Activated CD4-positive, CD25-positive, alpha-beta regulatory T cell treated with anti-CD3 and anti-CD28 coated beads, Interleukin-2, amount 50 U/mL, for 72 hours (primary cell): ENCODE measurements at places on chromosomes 12 and 14.

- DNase-seq = no peak
Measured at GRCh38 chr14:55789406-55789805, 209.4 kb downstream of the KTN1 start.

DNA sequence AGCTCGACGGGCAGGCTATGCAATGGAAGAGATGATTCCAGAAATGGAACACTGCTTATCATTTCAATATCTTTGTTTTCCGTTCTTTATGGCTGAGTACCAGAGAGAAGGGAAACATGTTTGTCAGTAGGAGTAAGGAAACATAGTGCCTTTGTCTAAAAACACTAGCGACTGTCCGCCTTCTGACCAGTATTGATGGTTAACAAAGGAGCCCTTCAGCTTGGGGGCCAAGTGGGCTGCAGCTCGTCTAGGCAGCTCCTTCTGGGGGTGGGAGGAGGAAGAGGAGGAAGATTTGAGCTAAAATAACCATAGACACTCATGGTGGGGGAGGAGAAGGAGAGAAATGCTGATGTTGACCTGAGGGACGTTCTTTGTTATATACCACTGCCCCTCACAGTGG, 15.0 kb downstream of the COQ5 start:
- DNase-seq = no peak

- DNase-seq = no peak
Measured at GRCh38 chr14:62696331-62696924, 348.8 kb downstream of the KCNH5 start.

GRCh38 chr12:69430942-69431590, 39.1 kb upstream of the FRS2 start:
- no peak for DNase-seq

- DNase-seq = no peak
Measured at GRCh38 chr14:88470542-88471440, 84.0 kb downstream of the PTPN21 start.

DNA sequence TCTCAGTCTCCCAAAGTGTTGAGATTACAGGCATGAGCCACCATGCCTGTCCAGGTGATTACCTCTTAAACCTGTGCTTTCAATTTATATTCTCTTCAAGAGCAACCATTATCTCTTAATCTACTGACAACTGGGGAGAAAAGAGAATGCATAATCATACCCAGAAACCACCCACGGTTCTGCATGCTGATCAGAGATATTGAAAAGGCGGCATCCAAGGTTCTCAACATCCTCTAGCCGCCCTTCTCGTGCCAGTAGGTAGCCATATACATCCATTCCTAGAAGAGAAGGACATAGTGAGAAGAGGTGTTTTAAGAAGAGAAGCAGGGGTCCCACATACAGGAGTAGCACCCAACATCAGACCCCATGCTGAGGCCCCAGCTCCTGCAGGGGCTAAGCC, 20.8 kb downstream of the ANAPC7 start:
- no peak for DNase-seq

GRCh38 chr14:79279645-79280597, 931.4 kb downstream of the DIO2 start:
- no peak for DNase-seq

GRCh38 chr12:1083889-1084262, 92.9 kb downstream of the ERC1 start:
- DNase-seq = no peak

DNA sequence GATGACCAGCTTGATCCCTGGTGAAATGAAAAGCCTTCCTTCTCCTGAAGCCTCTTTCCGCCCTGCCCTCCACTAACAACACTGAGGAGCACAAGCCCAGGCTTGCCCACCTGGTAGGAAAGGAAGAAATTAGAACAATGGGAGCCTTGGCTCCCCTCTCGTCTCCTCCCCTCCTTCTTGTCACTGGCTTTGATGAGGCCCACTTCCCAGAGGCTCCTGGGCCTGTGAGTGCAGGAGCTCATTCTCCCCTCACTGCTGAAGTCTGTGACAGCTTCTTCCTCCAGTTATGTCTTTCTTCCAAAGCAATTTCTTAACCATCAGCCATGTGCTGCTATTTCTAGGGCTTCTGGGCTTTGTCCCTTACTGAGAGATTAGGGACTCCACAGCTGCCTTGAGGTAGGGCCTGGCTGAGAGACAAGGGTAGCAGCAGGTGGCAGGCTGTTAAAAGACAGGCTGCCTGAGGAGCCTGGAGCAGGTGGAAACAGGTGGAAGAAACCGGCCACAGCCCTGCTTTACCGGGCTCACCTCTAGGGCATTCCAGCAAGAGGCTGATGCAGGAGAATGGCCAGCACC, 53.6 kb upstream of the SRSF5 start:
- no peak for DNase-seq

DNA sequence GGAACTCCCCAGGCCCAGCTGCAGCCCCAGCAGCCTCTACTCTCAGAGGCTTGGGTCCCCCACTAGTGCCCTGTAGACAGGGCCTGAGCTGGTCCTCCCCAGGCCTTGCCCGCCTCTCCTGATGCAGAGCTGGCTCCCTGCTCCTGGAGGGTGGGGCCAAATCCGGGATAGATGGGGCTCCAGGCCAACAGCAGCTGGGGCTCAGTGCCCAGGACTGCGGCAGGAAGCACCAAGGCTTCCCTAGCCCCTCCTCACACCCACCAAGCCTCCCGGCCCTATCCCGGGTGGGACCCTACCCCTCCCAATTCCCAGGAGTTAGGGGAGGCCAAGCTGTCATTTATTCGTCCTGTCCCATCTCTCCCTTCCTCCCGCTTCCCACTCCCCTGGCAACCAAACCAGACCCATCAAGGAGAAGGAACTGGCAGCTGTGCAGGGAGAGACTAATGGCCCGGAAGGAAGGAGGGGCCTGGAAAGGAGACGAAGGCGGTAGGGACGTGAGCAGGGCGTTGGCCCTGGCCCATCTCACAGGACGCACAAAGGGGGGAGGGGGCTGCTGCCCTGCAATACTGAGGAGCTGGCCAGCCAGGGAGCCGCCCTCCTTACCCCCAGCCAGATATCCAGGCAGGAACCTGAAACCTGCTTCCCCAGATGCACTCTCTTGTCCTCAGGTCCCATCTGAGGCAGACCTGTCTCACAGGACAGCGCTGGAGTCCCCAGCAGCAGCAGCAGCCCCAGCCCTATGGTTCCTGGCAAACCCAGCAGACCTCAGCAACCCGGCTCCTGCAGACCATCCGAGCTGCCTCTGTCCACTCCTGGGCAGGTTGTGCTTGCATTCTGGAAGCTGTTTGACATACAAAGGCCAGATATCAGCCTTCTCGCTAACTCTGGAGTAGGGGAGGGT, 1.6 kb upstream of the PRPH start:
- no peak for DNase-seq

GRCh38 chr12:72268386-72268785, 3.8 kb upstream of the TRHDE start:
- DNase-seq = no peak

DNA sequence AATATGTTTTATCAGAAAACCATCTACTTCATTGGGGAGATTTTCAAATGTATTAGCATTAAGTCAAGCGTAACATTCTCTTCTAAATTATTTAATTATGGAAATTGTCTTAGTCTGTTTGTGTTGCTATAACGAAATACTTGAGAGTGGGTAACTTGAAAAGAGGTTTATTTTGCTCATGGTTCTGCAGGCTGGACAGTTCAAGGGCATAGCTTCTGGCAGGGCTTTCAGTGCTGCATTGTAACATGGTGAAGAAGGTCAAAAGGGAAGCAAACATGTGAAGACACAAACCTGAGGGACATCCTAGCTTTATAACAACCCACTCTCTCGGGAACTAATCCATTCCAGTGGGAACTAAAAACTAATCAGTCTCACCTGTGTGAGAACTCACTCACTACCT, 84.3 kb upstream of the TMPO start:
- DNase-seq = no peak

DNA sequence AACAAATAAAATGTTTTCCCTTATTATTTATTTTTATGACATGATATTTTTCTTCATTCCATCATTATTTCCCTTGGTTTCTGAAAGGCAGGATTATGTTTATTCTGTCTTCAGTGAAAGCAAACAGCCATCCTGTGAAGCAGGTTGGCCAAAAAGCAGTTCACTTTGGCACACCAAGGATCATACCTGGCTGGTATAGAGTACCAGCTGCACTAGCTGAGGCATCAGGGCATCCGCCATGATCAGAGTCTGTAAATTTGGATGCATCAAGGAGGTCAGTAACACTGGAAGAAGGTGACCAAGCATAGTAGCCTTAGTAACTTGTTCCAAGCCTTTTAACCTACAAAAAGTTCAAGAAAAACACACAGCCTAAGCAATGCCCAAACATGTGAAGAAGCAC, 123.3 kb downstream of the HECTD4 start:
- DNase-seq = no peak

- DNase-seq = no peak
Measured at GRCh38 chr12:96807741-96808140, 99.3 kb upstream of the NEDD1 start.

DNA sequence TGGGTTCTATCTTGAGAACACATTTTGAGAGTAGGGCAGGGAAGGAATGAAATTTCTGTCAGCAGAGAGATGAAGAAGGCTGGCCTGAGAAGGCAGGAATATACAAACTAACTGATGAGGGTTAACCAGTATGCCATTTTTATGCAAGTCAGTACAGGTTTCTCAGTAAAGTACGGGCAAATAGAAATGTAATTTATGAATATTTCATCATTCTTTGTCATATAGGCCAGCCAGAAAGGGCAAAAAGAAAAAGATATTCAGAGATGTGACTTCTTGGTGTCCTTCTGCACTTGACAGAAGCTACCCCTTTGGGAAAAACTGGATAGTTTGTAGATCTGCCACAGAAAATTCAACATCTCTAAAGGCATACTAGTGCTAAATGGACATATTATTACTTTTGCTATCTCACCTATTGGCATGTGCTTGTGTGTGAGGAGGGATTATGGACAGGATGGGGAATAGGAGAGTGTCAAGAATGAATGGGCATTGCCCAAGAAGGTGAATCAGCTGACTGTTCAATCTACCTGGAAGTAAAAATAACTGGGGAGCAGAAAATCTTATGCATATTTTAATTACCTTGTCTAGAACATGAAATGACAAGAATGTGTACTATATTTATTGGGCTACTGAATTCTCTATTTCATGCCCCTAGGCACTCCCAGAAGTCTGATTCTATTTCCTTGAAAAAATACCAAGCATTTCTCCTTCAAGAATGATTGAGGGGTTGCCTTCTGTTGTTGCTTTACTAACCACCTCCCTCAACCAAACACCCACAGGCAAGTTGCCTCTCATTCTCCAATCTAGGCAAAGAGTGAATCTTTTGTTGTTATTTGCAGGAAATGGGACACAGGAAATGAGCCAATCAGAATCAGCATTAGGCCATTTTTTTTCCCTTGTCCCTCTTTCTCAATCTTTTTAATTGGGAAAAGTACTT, 175.1 kb upstream of the SLC38A2 start:
- no peak for DNase-seq

DNA sequence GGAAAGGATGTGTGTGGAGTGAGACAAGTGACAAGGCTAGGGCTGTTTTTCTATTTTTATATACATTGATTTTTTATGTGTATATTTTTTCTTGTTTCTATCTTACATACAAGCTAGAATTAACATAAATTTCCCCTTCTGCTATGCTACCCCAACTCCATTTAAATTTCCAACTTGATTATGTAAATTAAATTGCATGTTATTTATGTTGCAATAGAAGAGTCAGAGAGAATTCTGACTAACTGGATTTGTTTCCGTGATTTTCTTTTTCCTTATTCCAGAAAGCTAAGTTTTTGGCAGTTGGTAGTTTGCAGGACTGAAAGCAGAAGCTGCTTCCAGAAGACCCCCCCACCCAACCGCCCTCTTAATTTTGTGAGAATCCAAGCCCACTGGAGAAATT, 8.9 kb upstream of the YBX3 start:
- no peak for DNase-seq

- no peak for DNase-seq
Measured at GRCh38 chr12:6494968-6495367, 1.1 kb downstream of the NCAPD2 start.

- no peak for DNase-seq
Measured at GRCh38 chr14:86501611-86502010, 971.7 kb downstream of the FLRT2 start.

GRCh38 chr14:95815226-95815690, 61.4 kb upstream of the TUNAR start:
- DNase-seq = no peak

DNA sequence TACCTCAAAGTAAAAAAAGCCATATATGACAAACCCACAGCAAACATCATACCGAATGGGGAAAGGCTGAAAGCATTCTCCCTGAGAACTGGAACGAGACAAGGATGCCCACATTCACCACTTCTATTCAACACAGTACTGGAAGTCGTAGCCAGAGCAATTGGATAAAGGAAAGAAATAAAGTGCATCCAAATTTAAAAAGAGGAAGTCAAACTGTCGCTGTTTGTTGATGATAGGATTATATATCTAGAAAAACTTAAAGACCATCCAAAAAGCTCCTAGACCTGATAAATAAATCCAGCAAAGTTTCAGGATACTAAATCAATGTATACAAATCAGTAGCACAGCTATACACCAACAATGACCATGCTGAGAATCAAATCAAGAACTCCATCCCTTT, 5.2 kb downstream of the NDUFA12 start:
- no peak for DNase-seq

DNA sequence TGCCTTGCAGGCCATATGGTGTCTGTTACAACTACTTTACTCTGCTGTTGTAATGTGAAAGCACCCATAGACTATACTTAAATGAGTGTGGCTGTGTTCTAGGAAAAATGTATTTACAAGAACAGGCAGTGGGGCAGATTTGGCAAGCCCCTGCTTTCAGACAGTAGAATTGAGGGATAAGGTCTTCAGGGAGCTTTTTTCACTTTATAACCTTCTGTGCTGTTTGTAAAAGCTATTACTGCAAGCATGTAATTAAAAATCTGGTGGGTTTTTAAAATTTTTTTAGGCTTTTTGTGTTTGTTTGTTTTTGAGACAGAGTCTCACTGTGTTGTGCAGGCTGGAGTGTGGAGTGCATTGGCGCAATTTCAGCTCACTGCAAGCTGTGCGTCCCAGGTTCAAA, 73.9 kb downstream of the VEZT start:
- no peak for DNase-seq

- DNase-seq = no peak
Measured at GRCh38 chr12:57135527-57136326, 7.4 kb downstream of the LRP1 start.

- DNase-seq = no peak
Measured at GRCh38 chr14:54787261-54787660, 115.4 kb downstream of the GCH1 start.

- DNase-seq = no peak
Measured at GRCh38 chr14:95290871-95291431, 28.8 kb downstream of the CLMN start.

- no peak for DNase-seq
Measured at GRCh38 chr14:52412426-52412825, 98.3 kb downstream of the PTGER2 start.
